NCI-H524 (cell line): ENCODE measurements at places on chromosomes 3 and 15.

DNA sequence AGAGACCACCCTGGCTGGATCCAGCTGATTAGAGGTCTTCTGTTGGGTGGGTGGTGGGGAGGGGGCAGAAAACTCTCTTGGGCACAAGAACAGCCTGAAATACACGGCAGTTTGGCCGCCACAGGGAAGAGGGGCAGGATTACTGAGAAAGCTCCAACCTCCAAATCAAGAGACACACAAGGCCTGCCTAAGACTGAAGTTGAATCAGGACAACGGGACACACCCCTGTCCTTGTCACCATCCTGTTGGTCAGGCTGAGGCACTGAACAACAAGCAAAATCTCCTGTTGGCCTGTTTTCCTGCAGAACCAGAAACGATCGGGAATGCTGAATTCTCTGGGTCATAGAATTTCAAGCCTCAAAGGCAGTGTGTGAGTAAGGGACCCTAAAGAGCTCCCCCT, 247.8 kb downstream of the FAM43A start:
- no peak for DNase-seq

DNA sequence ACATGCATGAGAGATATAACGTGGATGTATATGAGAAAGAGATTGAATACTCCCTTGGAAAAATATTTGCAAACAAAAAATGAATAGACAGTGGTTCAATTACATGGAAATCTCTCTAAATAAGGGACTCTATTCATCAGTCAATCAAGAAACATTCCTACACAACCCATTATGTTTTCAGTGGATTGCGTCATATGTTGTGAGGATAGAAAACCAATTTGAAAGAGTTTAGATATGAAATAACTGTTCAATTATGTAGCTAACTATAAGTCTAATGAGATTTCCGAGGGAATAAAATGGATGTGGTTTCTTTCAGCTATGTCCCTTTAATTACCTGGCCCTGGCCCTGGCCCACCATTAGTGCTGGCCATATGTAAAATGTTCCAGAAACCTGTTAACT, 86.7 kb upstream of the TMCO5A start:
- DNase-seq: no peak

DNA sequence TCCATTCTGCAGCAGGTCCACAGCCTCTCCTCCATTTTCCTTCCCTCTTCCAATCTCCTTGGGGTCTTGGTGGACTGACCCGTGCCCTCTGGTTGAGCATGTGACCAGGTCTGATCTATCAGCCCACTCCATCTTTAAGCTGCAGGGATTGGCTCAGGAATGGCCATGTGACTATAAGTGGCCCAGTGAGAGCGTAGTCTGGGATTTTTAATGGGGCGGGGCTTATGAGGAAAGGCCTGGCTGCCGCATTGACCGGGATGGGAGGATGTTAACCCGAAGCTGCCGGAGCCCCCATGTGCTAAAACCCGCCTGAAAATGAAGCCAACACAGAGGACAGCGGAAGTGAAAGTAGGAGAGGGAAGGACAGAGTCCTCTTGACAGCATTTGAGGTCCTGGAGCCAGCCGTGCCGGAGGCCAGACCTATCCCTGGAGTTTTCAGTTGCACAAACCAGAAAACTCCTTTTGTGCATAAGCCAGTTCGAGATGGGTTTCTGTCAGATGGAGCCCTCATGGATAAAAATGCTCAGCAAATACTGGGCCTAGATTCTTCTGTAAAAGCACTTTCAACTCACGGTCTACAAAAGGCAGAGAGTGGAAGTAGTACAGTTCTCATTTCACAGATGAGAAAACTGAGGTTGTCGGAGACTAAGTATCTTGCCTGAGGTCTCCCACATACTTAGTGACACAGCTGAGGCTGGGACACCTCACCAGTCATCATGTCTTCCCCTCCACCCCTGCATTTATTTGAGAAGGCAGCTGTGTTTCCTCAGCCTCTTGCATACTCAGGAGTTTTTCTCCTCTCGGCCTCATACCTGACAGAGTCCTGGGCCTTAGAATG, 61.9 kb downstream of the ATP2B2 start:
- DNase-seq: no peak

DNA sequence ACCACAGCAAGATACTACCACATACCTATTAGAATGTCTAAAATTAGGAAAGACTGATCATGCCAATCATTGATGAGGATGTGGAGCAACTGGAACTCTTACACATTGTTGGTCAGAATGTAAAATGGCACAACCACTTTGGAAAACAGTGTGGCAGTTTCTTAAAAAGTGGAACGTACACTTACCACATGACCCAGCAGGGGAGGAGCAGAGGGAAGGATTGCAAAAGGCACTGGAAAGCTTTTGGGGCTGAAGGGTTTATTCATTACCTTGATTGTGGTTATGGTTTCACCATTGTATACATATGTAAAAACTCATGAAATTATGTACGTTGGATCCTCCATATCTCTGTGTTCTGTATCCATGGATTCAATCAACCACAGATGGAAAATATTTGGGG, 3.3 kb upstream of the EHD4 start:
- DNase-seq: no peak

DNA sequence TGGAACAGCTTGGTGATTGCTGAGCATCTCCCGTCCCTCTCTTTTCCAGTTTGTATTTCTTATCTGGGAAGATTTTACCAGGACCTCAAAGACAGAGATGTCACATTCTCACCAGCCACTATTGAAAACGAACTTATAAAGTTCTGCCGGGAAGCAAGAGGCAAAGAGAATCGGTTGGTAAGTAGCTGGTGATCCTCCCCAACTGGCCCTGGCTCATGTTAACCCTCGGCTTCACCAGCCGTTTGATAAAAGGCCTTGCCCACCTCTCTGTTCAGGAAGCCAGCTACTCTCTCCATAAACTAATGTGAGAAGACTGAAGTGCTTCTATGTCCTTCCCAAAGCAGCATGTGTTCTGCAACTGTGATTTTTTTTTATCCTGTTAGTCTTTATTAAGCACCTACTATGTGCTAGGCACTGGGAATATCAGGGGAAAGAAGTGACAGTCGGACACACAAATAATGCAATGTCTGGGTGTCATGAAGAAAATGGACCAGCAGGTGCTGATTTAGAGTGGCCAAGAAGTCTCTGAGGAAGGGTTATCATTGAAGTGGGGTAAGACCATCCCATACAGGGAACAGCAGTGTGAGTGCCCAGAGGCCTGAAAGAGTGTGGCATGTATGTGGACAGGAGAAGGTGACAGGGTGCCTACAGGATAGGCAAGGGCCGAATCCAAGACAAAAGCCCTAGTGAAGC, 1.2 kb downstream of the MANF start:
- no peak for DNase-seq

GRCh38 chr15:67188551-67189218, 65.8 kb downstream of the AAGAB start:
- DNase-seq: no peak
